ENCODE measurements at places on chromosomes 3 and 15.
A peak's percentile ranks its signal among the peaks of the same experiment; 100 is the strongest.

DNA sequence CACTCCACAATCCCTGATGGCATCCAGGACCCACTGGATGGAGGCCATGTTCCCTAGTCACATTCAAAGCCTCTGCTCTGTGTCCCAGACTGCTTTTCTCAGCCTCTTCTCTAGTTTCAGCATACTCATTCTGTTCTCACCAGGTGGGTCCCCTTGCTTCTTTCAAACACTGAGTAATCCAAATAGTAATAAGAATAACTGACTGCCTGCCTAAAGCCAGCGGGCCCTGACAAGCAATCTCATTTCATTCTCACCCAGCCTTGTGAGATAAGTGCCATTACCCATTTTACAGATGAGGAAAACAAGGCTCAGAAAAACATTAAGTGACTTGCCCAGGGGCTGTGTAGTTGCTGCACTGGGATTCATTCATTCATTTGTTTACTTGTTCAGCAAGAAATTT lies 25.4 kb downstream of the MAPKAPK3 start:
- no peak for DNase-seq

- no peak for DNase-seq
Observed at GRCh38 chr15:90396321-90396720, 8.3 kb downstream of the IQGAP1 start.

DNA sequence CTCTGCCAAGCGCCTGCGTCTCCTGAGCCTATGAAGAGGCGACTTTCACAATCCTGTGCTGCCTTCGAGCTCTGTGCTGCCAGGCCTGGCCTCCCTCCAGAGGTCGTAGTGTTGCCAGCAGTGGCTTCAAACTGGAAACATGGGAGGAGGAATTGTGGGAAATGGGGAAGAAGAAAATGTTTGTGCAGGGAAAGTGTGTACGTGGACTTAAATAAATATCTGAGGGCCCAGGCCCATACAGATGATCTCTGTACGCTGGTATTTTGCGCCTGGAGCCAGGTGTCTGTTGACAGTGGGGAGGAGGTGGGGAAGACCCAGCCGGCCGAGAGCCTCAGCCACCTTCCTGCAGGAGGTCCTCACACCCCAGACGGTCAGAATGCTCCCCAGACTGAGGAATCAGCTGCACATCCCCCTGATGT lies 44.6 kb downstream of the ZBTB38 start:
- peak; percentile 27 for DNase-seq

DNA sequence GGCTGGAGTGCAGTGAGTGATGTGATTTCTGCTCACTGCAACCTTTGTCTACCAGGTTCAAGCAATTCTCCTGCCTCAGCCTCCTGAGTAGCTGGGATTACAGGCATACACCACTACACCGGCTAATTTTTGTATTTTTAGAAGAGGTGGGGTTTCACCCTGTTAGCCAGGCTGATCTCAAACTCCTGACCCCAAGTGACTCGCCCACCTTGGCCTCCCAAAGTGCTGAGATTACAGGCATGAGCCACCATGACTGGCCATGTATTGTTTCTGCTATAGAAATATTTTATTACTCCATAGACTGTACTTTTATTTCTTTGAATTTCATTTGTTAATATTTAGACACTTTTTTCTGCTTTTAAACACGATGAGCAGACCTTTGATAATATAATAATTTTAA lies 60.4 kb downstream of the GTF2E1 start:
- no peak for DNase-seq

DNA sequence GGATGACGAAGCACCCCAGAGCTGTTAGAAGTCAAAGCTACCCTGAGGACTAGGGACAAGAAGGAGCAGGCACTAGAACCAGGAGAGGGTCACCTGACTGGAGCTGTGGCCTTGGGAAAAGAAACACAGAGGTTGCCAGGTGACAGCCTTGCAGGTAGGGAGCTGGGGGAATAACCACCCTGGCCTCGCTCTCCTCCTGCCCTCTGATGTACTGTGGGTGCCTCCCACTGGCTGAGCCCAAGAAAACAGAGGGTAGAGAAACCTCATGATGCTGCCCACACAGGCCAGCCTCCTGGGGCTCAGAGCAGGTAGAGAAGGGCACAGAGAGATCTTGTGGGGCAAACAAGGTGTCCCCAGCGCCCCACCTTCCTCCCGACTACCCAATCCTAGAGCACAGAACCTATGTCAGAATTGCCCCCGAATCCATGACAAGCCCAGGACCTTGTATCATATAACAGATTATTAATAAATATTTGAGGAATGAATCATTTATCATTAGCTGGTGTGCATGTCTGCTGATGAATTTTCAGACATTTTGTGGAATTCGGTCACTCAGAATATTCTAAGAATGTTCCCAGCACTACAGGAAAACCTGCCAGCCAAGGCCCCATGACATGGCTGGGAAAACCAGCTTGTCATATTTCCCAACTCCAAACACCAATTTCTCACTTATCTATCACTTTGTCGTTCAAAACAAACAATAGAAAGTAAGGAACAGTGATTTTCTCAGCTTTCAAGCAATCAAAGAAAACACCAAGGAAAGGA lies 59.8 kb upstream of the MEX3B start:
- no peak for DNase-seq

GRCh38 chr3:183490211-183490601 lies 61.8 kb upstream of the MCF2L2 start:
- no peak for DNase-seq

DNA sequence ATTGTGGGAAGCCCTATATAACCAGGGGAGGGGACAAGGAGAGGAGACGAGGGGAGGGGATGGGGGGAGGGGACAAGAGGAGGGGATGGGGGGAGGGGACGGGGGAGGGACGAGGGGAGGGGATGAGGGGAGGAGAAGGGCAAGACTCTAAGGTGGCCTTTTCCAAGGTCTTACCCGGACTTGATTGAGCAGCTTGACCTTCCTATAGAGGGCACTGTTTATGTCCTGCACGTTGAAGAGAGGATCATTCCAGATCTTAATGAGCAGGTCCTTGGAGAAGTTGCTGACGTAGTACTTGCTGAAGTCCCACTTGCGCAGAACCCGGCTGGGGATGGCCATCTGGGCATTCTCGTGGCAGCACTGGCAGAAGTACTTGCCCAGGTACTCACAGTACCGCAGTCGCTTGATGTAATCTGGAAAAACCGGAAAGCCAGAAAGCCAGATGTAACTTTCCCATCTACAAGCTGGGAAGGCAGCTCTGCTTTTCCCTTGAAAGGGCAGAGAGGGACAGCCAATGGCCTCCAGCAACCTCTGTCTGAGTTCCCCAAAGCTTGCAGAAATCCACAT lies 55.7 kb downstream of the RUBCN start:
- no peak for DNase-seq

GRCh38 chr15:50227076-50227475 lies 38.5 kb downstream of the HDC start:
- no peak for DNase-seq

GRCh38 chr3:63724987-63725386 lies 72.5 kb downstream of the SNTN start:
- no peak for DNase-seq

DNA sequence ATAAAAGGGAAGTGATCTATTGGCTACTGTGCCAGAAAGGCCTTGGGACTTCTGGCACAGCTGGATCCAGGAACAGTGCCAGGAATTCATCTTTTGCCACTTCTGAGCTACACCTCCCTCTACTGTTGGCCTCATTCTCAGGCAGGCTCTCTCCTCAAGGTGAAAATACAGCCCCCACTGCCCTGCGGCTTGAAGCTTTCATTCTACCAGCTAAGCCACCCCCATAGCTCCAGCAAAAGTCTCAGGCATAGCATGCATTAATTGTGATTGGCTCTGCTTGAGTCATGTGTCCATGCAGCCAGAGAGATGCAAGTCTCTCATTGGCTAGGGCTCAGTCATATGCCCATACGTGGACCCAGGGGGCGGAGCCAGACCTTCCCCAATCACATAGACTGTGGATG lies 142.4 kb downstream of the TPRA1 start:
- no peak for DNase-seq

DNA sequence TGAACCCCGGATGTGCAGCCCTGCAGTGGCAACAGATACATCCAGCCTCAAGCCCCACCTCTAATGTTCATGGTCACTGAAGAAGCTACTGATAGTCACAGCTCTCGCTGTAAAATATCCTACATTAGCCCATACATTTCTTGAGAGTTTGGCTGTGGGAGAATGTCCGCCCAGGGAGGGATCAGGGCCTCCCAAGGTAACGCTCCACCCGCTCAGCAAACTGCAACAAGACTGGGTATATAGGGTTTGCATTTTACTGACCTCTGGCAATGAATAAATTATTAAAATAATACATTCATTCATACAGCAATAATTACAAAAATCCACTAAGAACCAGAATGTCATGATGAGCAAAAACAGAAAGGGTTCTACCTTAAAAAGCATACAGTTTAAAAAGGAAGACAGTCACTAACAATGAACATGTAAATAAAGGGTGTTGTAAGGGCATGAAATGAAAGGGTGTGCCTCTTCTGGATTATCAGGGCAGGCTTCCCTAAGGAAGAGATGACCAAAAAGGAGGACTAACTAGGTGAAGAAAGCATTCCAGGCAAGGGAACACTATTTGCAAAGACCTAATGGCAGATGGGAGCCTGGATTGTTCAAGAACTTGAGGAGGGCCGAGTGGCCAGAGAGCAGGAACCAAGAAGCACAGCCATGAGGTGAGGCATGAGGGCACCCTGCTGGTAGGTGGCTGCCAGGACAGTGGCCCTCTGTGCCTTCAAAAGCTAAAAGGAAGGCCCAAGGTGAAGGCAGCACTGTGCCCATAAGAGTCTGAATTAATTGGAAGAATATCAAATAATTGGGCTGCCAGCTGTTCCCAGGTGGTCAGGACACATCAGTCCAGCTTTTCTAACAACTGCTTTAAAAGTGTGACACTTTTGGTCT lies 28.1 kb upstream of the CTDSPL start:
- no peak for DNase-seq

- DNase-seq: no peak
Observed at GRCh38 chr3:129936757-129937156, 37.8 kb upstream of the TRH start.

DNA sequence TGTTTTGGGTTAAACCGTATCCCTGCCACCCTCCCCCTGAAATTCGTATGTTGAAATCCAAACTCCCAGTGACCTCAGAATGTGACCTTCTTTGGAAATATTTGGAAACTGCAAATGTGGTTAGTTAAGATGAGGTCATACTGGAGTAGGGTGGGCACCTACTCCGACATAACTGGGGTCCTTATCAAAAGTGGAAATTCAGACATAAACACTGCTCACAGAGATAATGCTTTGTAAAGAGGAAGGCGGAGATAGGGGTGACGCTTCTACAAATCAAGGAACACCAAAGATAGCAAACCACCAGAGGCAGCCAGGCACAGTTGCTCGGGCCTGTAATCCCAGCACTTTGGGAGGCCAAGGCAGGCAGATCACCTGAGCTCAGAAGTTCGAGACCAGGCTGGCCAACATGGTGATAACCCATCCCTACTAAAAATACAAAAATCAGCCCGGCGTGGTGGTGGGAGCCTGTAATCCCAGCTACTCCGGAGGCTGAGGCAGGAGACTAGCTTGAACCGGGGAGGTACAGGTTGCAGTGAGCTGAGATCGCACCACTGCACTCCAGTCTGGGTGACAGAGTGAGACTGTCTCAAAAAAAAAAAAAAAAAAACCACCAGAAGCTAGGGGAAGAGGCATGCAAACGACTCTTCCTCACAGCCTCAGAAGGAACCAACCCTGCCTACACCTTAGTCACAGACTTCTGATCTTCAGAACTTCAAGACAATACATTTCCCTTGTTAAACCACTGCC lies 51.1 kb upstream of the CHD2 start:
- no peak for DNase-seq

All from cerebellar nuclear complex (tissue), 1 donor.